ENCODE measurements at places on chromosomes 7 and 10.

GRCh38 chr7:136938476-136938875, 70.0 kb downstream of the CHRM2 start:
- no peak for DNase-seq

- peak; percentile 92 for DNase-seq
These were observed 5.4 kb upstream of the SPACDR start for GRCh38 chr7:100469227-100470044.

- DNase-seq = no peak
These were observed 12.7 kb downstream of the RET start for GRCh38 chr10:43089519-43089918.

DNA sequence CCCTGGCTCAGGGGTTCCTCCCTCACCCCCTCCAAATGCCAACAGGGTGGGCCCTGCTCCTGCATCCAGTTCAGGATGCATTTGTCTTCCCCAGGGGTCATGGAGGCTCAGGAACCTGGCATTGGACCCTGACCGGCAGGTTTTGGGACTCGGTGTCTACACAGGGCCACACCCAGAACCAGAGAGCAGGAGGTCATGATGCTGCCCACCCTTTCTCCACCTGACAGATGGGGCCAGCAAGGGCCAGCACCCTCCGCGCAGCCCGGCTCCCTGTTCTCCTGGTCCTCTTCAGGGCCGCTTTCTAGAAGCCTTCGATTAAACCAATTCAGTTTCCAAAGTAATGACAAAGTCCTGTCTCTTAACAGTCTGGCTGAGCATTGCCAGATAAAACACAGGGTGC, 50.2 kb downstream of the CAMK2B start:
- DNase-seq = no peak

Data from suppressor macrophage (primary cell).